MCF 10A (cell line): ENCODE measurements at places on chromosomes 12 and 14.
A peak's percentile ranks its signal among the peaks of the same experiment; 100 is the strongest.

GRCh38 chr12:30928356-30929244 lies 2.1 kb downstream of the TSPAN11 start:
- DNase-seq, result no peak

GRCh38 chr12:125247477-125247876 lies 182.2 kb downstream of the AACS start:
- DNase-seq, result no peak

DNA sequence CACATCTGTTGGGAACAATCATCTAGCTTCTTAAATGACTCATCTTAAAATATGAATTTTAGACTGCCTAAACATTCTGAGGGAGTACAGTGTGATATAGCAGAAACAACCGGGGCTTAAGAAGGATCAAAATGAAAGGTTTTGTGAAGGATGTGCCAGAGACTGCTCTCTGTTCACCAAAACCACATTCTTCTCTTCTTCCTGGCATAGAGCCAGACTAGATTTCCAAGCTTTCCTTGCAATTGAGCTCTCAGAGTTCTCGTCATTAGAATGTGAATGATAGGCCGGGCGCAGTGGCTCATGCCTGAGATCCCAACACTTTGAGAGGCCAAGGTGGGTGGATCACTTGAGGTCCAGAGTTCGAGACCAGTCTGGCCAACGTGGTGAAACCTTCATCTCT lies 94.5 kb downstream of the LRRIQ1 start:
- DNase-seq, result no peak

DNA sequence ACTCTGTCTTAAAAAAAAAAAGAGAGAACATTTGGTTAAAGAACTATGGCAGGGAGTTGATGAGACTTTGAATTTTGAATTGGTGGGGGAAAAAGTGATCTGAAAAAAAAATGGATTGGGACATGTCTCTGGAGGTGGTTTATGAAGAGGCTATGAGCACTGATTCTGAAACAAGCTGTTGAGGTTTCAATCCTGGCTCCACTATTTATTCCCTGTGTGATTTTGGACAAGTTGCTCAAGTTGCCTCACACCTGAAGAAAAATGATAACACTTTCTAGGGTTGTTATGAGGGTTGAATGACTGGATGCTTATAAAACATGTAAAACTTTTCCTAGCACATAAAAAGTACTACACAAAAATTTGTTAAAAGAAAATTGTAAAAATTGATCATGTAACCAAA lies 1.8 kb upstream of the ANO6 start:
- DNase-seq, result no peak

DNA sequence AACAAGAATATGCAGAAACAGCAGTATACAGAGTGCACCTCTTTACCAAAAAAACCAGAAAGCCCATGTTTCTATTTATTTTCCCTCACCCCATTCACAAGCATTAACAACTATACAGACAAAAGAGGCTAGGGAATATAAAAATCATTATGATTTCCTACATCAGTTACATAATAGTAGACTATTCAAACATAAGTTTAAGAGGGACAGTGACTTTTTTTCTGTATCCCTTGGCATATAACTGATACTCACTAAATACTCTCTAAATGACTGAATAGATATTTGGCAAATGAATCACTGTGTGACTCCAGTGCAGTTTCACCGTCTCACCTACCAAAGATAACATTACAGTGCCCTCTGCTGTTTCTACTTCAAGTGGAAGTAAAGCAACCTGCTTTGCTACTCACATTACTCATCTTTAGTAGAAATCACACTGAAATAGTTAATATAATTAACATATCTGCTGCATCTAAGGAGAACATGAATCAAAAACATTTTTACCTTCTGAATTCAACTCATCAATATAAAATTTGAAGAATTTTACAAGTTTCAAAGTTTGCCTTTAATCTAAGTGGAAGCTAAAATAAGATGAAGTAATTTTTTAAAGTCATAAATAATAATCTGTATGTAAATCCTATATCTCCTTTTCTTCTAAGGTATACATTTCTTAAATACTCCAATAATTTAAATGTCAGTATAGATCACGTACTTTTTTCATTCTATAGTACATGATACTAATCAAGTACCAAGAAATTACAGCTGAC lies 103.8 kb downstream of the OSBPL8 start:
- peak; percentile 87 for DNase-seq

DNA sequence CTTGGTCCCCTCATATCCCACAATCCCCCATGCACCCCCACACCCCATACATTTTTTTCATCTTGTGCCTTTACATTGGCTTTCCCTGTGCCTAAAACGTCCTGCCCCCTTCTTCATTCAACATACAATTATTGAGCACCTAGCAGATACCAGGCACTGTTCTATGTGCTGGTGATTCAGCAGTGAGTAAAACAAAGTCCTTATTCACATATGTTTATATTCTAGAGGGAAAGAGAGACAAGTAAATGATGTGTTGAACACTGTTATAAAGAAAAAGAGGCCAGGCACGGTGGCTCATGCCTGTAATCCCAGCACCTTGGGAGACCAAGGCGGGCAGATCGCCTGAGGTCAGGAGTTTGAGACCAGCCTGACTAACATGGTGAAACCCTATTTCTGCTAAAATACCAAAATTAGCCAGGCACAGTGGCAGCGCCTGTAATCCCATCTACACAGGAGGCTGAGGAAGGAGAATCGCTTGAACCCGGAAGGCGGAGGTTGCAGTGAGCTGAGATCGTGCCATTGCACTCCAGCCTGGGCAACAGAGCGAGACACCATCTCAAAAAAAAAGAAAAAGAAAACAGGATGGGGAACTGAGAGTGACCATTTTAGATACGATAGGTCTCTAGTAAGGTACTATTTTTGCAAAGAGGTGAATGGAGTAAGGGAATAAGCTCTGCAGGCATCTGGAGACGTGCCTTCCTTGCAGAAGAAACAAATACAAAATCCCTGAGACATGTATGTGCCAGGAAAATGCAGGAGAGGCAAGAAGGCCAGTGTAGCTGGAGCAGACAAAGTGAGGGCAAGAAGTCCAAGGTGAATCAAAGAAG lies 12.2 kb downstream of the SLC7A7 start:
- no peak for DNase-seq

GRCh38 chr12:39006286-39006685 lies 100.9 kb upstream of the CPNE8 start:
- no peak for DNase-seq

DNA sequence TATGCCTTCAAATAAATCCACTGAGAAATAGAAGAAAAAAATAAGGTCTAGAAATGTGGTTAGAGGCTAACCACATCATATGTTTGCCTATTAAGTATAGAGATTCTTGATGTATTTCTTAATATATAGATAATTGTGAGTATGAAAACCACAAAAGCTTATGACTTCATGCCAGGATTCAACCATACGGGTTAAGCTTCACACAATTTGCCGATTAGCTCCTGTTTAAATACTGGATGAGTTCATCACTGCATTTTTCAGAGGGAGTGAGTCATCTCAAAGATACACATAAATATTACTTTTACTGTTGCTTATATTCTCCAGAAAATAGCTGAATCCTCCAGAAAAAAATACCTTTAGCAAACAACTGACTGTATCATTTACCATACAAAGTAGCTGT lies 79.6 kb downstream of the RPL10L start:
- DNase-seq, result peak; percentile 27

- peak; percentile 92 for DNase-seq
Observed at GRCh38 chr12:123126294-123127181, 24.4 kb downstream of the PITPNM2 start.

DNA sequence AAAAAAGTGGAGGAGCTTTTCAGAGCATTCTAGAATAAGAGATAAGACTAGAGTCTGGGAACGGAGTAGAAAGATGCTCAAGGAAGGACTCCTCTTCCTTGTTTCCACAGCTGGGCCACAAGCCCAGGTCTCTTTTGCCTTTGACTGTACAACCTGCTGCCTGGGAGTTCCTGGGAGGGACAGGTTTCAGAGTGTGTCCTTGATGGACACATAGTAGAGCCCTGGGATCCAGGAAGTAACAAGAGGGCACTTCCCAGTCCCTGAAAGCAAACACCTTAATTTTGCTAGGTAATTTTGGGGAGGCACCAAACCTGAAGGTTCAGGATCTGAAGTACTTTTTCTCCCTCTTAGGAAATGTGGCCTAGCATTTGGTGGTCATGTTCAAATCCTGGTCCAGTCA lies 44.4 kb downstream of the CHST11 start:
- no peak for DNase-seq

DNA sequence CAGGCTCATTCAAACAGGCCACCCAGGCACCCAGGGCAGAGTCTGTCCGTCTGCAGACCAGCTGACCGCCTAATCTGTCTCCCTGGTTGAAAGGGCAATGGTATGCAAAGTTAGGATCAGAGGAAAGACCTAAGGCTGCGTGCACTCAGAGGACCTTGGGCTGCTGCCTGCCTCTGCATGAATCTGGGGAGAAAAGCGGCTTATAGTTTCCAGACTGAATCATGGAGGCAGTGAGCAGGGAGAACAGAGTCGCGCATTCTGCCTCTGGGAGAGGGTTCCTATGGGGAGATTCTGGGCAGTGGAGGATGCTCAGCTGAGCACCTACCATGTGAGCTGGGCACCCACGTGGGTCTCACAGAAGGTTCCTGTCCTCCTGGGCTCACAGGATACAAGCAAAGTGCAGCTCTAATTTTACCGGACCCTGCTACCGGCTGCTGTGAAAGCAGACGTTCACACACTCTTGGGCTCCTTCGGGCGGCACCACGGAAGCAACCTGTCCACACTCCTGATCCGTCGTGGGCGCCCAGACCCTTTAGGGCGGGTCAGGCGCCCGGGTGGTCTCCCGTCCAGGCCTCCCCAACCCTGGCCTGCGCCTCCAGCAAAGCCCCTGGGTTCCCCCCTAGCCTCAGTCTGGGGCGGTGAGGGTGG lies 772 bp downstream of the SCARB1 start:
- DNase-seq, result peak; percentile 48

DNA sequence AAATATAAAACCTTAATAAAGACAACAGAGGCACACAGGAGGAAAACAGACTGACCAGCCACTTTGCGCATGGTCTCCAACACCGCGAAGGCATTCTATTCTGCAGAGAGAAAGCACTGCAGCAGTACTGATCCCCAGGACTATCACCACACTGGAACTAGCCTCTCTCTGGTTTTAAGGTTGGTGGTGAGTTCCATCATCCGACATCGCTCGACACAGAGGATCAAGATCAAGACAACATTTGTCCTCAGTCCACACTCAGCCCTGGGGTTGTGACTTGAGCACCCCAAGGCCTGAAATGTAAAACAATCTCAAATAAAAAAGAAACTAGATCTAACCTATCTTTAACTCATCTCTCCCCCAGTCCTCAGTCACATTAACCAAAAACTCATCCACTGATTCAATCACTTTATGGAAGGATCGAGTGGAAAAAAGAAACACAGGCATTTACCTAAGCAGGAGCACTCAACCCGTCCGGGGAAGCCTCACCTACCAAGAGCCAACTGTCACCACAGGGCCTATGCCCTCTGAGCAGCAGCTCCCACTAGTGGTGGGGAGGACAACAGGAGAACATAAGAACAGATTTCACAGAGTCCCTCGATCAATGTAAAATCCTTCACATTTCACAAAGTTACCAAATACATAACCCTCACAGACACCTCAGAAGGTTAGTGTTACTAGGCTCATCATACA lies 17.7 kb downstream of the STXBP6 start:
- no peak for DNase-seq

DNA sequence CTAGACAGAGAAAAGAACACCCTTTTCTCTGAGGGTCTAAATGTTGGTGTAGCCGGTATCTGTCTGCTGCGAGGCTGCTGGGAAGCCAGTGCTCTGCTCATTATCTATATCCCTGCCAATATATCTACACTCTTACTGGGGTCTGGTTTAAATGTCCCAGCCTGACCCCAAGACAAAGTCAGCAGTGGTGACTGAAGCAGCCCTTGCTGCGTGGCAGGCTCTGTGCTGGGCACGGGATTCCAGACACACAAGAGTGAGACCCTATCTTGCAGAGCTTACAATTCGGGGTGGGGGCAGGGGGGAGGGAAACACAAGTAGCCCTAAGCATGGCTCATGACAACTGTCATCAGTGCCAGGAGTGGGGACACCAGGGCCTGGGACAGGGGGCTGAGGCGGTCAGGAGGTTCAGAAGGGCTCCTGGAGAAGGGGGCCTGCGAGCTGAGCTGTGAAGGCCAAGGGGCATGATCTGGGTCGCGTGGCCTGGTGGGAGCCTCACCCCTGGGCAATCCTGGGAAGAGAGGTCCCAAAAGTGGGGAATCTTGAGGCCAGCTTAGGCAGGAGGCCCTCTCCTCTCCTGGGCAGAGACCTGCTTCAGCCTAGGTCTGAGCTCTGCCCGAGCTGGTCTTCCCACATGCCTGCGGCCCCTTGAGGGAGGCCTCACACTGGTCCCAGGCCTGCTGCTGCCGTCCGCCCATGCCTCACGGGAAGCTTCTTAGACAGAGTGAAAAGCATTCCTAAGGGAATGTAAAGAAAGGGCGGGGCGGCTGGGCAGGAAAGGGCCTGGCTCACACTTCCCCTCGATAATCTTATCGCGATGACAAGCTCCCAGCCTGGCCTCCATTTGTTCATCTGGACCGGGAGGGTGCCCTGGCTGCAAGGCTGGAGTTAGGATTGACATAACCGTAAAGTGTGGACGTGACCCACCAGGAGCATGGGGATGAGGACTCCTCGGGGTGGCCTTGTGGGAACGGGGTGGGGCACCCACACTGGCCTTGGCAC lies 7.3 kb upstream of the RCOR1 start:
- peak; percentile 42 for DNase-seq

DNA sequence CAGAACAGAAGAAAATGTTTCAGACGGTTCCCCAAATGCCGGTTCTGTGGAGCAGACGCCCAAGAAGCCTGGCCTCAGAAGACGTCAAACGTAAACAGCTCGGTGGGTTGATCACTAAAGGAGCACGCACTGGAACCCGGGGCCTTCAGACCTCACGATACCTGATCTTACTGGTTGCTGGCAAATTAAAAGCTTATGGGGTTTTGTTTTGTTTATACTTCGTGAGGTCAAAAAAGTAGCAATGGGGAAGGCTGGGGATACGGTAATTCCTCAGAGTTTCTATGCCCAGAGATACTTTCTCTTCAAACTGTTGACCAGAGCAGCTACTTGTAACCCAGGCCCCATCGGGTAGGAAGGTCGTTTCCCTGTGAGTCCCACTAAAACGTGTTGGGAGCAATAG lies 1.7 kb downstream of the CDKN1B start:
- DNase-seq, result peak; percentile 48

DNA sequence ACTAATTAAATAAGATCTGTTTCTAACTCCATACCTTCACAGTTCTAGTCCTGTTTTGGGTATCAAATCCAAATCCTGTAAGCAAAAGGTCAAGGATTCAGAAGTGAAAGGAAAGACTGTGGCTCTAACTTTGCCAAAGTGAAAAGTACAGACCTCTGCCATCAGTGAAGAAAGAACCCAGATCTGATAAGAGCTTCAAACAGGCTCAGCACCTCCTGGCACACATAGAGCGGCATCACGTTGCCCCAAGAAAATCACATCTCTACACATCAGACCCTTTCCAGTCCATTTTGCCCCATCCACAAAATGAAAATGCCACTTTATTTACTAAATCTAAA lies 23.2 kb downstream of the CLIP1 start:
- DNase-seq, result no peak

GRCh38 chr12:47071241-47071852 lies 8.1 kb upstream of the PCED1B start:
- peak; percentile 44 for DNase-seq

DNA sequence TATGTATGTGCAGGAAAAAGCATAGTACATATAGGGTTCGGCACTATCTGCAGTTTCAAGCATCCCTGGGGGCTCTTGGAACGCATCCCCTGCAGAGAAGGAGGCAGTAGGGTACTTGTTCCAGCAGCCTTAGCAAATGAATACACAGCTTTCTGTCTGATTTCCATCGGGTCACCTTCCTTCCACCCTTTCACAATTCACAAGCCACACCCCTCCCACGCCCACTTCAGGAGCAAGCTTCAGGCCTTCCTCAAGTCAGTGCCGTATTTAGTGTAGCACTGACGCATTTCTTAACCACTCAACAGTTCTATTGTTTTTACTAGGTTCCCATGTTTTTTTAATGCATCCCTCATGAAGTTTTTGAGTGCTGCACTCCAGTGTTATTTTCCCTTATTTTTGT lies 64.2 kb downstream of the CLMN start:
- peak; percentile 93 for DNase-seq
